NCI-H1436 treated with DMSO at 0.1 percent for 48 hours (cell line): ENCODE measurements at places on chromosomes 16 and 17.

- no peak for DNase-seq
Measured at GRCh38 chr17:65656390-65657250, 95.2 kb upstream of the AXIN2 start.

DNA sequence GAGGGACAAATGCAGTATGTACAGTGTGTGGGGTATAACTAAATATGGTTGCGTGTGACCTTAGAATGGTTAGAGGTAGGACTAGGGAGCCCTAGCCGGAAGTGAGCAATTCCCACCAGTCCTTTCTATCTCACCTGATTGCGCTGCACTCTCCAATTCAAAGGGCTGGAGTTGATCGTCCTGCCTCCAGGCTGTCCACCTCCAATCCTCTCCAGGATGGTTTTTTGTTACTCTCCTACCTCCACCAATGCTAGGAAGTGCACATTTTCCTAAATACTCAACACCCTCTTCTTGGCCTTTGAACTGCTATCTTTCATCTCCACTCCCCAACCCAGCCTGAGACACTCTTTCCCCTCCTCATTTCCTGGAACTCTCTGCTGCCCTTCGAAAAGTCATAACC is 181.7 kb upstream of the ASIC2 start:
- DNase-seq, result no peak

DNA sequence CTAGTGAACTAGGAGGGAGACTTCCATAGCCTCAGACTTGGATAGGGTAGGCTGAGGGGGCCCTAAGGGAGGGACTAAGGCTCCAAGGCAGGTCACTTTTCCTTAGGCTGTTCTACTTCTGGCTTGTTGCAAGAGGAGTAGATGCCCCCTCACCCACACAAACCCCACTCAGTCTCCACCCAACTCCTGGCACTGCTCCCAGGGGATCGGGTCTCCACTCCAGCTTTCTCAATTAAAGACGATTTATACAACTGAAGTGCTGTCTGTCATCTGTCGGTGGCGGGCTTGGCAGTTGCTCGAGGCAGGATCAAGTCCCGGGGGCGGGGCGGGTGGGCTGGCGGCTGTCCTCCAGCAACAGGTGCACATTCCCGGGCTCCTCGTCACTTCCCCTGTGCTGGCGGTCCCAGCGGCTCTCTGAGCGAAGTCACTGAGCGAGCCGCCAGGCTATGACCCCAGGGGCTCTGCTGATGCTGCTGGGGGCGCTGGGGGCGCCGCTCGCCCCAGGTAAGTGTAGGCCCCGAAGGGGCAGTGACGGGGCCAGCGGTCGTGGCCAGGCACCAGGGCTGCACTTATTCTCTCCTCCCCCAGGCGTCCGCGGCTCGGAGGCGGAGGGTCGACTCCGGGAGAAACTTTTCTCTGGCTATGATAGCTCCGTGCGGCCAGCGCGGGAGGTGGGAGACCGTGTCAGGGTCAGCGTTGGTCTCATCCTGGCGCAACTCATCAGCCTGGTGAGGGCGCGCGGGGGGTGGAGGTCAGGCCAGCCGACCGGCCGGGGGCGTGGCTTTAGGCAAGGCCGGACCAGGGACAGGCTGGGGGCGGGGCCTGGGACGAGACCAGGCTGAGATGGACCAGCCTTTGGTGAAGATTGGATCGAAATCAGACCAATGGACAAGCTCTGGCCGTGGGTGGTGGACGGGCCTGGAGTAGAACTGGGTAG is at the start of gene CHRNB1:
Gene CHRNB1, plus strand, starts transcription at position 380 of the 937 bp plus-strand sequence. Its CDS starts 67 bp downstream, at position 447.
- peak; percentile 69 for DNase-seq

GRCh38 chr16:83692224-83692623 is 115.6 kb upstream of the HSBP1 start:
- DNase-seq, result no peak

DNA sequence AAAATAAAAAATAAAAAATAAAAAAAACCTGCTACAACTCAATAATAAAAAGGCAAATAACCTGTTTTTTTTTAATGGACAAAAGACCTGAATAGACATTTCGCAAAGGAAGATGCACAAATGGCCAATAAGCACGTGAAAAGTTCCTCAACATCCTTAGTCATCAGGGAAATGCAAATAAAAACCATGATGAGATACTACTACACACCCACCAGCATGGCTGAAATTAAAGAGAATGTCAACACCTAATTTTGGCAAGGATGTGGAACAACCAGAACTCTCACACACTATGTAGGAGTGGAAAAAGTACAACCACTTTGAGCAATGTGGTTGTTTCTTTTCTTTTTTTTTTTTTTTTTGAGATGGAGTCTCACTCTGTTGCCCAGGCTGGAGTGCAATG is 24.6 kb downstream of the COG7 start:
- no peak for DNase-seq

DNA sequence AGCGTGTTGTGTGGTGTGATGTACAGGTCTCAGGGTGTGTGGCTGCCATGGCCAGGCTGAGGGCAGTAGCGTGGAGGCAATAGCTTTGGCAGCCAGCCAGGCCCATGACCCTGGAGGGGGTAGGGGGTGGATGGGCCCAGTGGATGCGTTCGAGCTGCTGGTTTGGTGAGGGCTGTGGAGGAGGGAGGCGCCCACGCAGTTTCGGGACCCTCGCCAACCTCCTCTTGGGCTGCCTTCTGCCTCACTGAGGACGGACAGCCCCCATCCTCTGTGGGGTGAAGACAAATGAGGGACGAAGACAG is 238.6 kb upstream of the GSE1 start:
- DNase-seq, result no peak

DNA sequence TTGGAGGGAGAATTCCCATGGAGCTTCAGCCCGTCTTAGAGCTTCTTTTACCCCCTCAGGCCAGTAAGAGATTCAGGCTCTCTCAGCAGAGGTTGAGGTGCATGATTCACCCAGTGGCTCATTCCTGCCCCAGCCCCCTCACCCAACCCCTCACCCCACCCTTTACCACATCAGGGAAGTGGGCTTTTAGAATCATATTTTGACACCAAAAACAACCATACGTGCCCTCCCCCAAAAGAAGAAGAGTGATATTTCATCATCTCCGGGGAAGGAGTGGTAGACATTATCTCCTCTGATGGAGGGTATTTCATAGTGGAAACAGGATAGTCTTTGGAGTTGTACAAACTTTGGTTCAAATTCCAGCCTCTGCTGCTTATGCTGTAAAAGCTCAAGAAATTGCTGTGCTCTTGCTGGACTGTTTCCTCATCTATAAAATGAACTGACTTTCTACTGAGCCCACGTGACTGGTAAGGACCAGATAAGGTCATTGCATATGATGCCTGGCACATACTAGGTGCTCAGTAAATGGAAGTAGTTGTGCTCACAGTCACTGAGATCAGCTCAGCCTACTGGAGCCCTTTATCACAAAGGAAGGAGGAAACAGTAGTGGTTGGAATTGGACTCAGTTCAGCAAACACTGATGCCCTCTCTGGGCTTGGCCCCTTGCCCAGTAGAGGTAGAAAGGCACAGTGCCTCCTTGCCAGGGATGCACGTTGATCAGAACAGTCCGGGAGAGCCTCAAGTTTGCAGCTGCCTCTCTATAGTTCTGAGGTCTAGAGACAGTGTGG is 18.3 kb upstream of the CCL5 start:
- DNase-seq, result no peak

- no peak for DNase-seq
Measured at GRCh38 chr17:11871773-11872172, 125.5 kb downstream of the ZNF18 start.

GRCh38 chr17:36507266-36507665 is 20.8 kb downstream of the ZNHIT3 start:
- no peak for DNase-seq

GRCh38 chr16:81513204-81514040 is 68.8 kb downstream of the CMIP start:
- no peak for DNase-seq
